Body of pancreas (tissue), 4 donors: ENCODE measurements at places on chromosomes 4 and X.

- DNase-seq: no peak
These were observed 49.5 kb downstream of the RPGR start for GRCh38 chrX:38277802-38278201.

GRCh38 chr4:112753333-112753732 is 116.4 kb downstream of the LARP7 start:
- no peak for DNase-seq

GRCh38 chr4:83850435-83850834 is 314.5 kb downstream of the GPAT3 start:
- DNase-seq: no peak

DNA sequence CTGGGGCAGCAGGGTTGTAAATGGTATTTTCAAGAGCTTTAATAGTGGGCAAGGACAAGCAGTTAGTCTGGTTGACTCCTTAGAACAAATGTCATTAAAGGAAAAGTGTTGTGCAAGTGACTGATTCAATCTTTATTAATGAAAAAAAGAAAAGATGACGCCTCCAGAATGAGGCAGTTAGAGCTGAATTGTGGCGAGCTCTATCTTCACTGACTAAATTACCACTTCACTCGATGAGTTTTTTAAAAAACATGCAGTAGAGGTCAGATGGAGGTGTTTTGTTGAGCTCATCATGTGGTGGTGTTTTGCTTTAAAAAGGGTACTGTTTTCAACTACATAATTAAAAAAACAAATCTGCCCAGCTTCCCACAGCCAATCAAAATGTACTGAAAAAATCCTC is 28.1 kb upstream of the TENM3 start:
- no peak for DNase-seq

- DNase-seq: no peak
These were observed 28.2 kb upstream of the CENPU start for GRCh38 chr4:184762100-184762499.

GRCh38 chr4:47784222-47784621 is 53.6 kb downstream of the CORIN start:
- no peak for DNase-seq

DNA sequence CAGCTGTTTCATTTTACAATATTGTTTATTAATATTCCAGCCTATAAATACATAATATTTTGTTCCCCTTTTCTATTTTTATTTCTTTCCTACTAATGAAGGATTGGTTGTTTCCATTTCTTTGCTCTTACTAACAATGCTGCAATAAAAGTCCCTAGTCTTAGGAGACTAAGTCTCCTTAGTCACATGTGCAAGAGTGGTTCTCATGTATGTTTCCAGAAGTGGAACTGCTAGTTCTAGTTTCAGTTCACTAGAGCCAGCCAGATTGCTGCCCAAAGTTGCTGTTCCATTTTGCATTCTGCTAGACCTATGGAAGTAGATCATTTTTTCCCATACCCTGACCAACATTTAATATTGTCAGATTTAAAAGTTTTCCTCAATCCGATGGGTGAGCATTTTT is 44.3 kb downstream of the CNGA1 start:
- peak; percentile 5 for DNase-seq

- no peak for DNase-seq
These were observed 195.3 kb upstream of the LNX1 start for GRCh38 chr4:53786632-53787031.

- DNase-seq: peak; percentile 78
These were observed 36.7 kb downstream of the PSAPL1 start for GRCh38 chr4:7398104-7398423.

DNA sequence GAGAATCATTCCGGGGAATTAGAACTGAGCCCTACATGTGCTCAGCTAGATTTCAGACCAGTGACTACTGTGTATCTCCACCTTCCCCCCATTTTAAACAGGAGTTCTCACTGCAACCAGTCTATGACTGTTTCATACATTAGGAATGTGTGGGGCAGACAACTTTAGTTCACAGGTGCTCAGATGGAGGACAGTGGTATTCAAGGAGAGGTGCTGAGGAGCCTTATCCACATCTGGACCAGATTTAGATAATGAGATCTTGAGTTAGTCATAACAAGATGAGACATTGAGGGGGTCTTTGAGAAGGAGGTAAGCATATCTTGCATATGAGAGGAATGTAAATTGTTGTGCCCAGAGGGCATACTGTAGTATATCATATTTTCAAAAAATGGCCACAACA is 32.8 kb upstream of the RELL1 start:
- DNase-seq: no peak

DNA sequence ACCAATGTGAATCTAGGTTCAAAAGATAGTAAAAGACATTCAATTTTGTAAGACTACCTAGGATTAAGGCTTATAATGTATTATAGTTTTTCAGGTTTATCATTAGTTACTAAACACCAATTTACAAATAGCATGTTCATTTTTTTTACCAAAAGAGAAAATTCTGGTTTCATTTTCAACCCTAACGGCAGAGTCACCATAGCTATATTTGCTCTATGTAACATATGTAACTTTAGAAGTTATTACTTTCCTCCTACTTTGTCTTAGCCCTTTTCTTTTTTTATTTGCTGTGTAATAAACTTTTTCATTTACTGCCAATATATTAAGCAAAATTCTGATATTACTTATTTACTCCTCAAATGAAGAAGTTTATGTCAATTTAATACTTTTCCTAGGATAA is 639.6 kb downstream of the ARAP2 start:
- DNase-seq: no peak

DNA sequence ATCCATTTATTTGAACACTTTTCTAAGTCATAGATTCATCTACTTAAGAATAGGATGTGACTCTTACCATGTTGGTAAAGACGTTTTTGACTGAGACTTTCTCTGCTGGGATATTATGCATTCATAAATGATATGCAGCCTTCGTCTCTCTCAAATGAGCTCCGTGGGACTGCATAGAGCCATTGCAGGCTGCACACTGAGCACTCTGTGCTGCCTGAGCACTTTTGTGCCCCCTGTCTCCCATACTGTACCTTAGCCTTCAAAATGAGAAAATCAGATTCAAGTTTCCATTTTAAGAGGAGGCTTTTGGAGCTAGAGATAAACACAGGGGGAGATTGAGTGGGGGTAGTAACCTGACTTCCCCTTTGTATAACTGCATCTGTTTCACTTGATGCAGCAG is 433.6 kb downstream of the ZIC3 start:
- DNase-seq: no peak

DNA sequence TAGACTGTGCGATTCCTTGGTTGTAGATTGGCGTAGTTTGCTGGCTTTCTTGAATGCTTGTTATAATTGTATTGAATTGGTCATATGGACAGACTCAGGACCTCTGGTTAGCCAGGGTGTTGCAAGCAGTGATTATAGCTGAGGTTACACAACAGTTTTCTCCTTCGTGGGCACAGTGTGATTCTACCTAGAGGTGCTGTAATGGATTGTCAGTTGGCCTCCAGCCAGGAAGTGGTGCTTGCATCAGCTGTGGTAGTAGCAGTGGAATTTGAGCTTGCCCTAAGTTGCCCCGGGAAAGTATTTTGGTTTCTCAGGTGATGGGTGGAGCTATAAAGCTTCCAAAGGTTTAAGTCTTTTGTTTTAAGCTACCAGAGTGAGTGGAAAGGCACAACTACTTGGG is 23.1 kb upstream of the GABRG1 start:
- DNase-seq: no peak

GRCh38 chr4:117700111-117700892 is 334.0 kb upstream of the NDST3 start:
- DNase-seq: no peak

DNA sequence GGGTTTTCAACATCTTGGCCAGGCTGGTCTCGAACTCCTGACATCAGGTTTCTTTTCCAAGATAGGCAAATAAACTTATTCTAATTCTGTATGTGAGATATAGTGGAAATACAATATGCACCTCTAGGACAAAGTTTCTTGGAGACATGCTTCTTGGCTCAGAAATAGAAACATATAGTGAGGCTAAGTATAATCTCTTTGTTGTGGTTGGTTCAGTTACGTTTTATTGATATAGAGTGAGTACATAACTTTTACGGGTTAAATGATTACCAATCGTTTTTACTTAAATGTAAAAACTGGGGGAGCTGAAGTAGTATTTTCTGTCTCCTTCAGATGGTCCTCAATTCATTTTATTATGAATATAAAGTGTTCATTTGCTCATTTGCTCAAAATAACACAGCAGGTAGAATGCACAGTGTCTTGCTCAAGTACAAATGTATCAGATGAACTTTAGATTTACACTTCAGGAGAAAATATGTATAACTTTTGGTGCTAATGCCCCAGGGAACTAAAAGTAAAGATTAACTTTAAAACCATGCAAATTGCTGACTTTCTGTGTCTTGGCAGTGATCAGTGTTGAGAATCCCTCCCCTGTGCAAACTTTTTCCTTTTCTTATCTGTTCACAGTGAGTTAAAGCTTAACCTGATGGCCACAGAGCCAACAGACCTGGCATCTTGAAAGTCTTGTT is 77.6 kb downstream of the AFF1 start:
- DNase-seq: peak; percentile 63

- peak; percentile 3 for DNase-seq
These were observed 418.7 kb upstream of the INTU start for GRCh38 chr4:127214016-127214415.

- DNase-seq: no peak
These were observed 107.5 kb downstream of the VSIG4 start for GRCh38 chrX:65932173-65933084.

- no peak for DNase-seq
These were observed 20.2 kb downstream of the SATL1 start for GRCh38 chrX:85223359-85223758.

DNA sequence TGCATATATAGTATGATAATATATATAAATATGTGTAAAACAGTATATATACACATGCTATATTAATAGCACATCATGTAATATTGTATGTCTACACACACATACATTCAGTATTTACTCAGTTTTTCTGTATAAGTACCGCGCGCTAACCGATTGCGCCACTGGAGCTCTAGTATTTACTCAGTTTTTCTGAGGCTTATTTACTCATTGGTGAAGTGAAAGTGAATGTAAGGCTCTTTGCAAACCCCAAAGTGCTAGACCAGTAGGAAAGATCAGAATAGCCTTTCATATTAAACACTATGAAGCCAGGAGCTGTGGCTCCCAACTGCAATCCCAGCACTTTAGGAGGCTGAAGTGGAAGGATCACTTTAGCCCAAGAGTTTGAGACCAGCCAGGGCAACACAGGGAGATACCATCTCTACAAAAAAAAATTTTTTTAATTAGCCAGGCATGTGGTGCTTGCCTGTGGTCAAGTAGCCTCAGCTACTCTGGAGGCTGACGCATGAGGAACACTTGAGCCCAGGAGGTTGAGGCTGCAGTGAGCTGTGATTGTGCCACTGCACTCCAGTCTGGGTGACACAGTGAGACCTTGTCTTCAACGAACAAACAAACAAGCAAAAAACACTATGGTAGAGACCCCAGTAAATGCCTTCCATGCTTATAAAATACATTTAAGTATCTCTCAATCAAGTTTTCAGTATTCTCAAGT is 125.8 kb downstream of the KIT start:
- no peak for DNase-seq

- DNase-seq: no peak
These were observed 348.4 kb downstream of the FBXO8 start for GRCh38 chr4:173934933-173935620.

GRCh38 chrX:120625371-120625770 is 4.5 kb downstream of the C1GALT1C1 start:
- no peak for DNase-seq

DNA sequence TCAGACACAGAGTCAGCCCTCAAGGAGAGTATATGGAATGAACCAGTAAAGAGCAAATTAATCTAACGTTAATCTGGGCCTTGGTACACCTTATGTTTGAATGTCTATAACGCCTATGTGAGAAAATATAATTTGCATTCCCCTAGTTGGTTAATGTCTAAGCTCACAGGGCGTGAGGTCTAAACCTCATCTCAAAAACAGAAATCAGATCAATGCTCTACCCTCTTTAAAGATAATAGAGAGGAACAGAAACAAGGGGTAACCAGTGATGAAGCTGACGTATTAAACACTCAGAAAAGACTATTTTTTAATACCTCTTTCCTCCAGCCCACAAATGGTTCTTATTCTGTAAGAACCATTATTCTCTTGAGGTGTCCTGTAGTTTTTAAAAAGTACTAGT is 369.2 kb upstream of the NOCT start:
- DNase-seq: no peak

DNA sequence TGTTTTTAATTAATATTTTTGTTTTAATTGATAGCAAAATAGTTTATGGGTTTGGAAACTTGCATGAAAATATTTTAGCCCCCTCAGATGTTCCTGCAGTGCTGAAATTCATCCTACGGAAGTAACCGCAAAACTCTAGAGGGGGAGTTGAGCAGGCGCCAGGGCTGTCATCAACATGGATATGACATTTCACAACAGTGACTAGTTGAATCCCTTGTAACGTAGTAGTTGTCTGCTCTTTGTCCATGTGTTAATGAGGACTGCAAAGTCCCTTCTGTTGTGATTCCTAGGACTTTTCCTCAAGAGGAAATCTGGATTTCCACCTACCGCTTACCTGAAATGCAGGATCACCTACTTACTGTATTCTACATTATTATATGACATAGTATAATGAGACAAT is 40.4 kb downstream of the MAP7D3 start:
- DNase-seq: no peak

DNA sequence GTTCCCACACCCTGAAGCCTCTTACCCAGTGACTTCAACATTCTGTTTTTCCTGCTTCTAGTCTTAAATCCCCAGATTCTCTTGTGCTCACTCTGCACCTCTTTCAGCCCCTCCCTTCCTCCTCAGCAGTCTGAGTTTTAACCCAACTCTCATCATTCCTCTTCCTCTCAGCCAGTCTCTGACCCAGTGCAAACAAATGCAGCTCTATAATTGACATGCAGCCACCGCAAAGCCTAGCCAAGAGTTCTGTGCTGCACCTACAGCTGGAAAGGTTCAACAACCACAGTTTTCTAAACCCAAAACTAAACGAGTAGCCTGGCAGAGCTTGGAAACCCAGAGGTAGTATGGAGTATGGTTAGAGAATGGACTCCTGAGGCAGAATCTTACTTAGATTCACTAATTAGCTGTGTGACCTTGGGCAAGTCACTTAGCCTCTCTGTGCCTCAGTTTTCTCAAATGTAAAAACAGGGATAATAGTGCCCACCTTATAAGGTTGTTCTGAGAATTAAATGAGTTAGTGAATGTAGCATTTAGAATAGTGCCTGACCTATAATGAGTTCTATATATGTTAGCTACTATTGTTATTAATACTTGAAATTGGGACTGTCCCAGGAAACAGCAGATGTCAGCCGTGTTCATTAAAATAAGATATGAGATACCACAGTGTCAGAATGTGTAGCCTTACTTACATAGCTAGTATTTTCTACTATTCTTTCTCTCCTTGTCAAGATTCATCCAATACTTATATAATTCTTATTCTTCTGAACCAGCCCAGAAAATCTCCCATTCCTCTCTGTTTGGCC is 3.5 kb downstream of the TMEM154 start:
- no peak for DNase-seq

GRCh38 chrX:100413229-100413628 is 3.2 kb upstream of the PCDH19 start:
- peak; percentile 62 for DNase-seq

GRCh38 chr4:82201303-82201702 is 172.5 kb downstream of the HNRNPD start:
- DNase-seq: no peak

GRCh38 chr4:15400981-15401671 is 26.7 kb upstream of the C1QTNF7 start:
- DNase-seq: no peak

GRCh38 chr4:1018147-1019020 is 7.0 kb downstream of the FGFRL1 start:
- DNase-seq: no peak
